ENCODE measurements at places on chromosomes 1 and 21.

GRCh38 chr1:15001317-15001915 is 152.1 kb upstream of the TMEM51 start:
- no peak for DNase-seq

GRCh38 chr1:171550050-171550449 is 64.7 kb downstream of the PRRC2C start:
- DNase-seq, result no peak

- DNase-seq, result no peak
Measured at GRCh38 chr21:40685141-40685540, 161.8 kb downstream of the DSCAM start.

- no peak for DNase-seq
Measured at GRCh38 chr1:29454616-29455380, 218.5 kb downstream of the PTPRU start.

DNA sequence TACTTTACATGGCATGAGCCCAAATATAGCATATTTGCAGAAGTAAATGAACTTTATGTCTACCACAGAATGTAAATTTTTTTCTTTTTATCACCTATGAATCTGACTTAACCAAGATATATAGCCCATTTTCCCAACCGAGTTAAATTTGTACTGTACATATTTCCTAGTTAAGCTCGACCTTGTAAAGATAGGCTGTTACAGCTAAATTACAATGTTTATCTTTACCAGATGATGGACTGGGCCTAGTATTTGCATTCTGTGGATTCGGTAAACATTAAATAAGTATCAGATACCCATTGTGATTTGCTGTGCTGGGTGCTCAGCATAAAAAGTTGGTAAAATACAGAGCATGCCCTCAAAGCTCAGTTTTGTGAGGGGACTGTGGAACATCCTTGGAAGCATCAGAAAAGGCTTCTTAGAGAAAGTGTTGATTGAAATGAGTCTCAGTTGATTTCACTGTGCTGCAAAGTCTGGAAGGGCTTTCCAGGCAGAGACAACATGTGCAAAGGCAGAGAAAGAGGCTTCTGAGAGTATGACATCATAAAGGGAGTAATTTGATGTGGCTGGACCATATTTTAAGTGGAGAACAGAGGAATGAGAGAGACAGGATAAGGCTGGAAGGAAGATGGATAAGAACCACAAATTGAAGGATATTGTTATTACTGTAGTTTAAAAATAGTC is 27.4 kb downstream of the MORC3 start:
- DNase-seq, result no peak

DNA sequence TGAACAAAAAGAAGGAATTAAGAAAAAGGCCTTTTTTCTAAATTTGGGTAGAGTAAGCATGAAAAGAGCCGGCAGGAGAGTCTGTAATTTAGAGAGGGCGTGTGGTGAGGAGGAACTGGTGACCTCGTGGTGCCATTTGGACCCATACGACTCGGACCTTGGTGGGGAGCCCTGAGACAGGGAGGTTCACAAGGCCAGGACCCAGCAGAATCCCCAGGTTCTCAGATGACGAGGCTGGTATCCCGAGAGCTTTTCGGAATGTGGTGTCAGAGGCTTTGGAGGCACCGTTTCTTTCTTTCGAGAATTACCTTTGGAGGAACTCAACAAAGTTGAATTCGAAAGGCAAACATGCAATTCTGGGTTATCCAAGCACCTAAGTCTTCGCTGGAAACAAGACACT is 34.8 kb downstream of the CLIC6 start:
- no peak for DNase-seq

DNA sequence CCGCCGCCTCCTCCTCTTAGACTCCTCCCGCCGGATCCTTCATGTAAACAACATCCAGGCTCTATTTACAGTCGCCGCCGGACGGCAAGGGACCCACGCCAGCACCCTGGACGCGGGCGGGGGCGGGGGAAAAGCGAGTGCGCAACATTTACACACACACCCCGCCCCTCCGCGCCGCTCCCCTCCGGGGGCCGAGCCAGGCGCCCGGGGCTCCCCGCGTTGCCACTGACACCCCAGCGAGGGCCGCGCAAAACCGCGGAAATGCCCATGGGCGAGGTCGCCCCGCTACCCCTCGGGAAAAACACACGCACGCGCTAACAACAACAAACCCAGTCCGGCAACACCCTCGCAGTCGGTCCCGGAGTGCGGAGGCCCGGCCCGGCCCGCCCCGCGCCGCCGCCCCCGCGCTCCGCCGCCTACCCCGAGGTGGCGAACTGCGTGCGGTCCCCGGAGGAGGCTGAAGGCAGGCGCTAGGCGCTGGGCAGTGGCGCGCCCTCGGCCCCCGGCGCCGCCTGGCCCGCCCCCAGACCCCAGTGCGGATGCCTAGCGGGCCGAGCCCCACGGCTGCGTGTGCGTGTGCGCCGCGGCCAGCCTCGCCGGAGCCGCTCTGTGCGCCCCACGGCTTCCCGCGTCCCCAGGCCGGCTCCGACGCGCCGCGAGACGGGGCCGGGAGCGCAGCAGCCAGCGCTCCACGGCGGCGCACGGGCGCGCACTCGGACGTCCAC is 81.1 kb upstream of the AK4 start:
- no peak for DNase-seq

- DNase-seq, result no peak
Measured at GRCh38 chr1:167332503-167332902, 111.8 kb downstream of the POU2F1 start.

DNA sequence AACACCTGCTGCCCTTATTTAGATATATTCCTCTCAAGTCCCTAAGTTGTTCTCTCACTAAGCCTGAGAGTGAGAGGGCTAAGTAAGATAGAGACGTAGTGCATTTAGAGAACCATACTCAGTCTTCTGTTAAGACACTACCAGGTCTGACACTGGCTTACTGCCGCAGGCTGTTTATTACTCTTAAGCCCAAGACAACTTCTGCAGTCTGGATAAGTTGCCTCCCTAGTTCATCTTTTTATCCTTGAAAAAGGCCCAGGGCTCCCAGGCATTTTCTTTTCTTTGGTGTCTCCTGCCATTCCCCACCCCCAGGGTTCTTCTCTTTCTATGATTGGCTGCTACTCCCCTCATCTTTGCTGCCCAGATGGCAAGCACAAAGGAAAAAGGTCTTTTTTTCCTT is 38.7 kb downstream of the CACHD1 start:
- no peak for DNase-seq

DNA sequence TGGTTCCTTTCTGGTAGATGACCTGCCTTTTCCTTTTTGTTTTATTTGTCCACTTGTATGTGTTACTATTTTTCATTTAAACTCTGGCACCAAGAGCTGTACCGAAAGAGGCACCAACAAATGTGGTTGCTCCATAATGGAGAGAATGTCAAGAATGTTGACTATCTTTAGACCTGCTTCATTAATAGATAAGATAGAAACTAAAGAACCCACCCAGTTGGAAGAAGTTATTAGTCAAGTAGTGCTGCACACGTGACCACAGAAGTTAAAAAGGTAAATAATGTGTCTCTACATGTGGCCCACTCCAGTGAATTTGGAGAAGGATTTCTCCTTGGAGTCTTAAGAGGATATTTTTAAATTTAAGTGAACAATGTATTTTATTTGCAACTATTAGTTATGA is 9.3 kb downstream of the ATP1A1 start:
- no peak for DNase-seq

GRCh38 chr21:31848326-31848985 is 24.4 kb upstream of the HUNK start:
- DNase-seq, result no peak

GRCh38 chr1:150979092-150980056 is 2.7 kb upstream of the ANXA9 start:
- peak; percentile 63 for DNase-seq

DNA sequence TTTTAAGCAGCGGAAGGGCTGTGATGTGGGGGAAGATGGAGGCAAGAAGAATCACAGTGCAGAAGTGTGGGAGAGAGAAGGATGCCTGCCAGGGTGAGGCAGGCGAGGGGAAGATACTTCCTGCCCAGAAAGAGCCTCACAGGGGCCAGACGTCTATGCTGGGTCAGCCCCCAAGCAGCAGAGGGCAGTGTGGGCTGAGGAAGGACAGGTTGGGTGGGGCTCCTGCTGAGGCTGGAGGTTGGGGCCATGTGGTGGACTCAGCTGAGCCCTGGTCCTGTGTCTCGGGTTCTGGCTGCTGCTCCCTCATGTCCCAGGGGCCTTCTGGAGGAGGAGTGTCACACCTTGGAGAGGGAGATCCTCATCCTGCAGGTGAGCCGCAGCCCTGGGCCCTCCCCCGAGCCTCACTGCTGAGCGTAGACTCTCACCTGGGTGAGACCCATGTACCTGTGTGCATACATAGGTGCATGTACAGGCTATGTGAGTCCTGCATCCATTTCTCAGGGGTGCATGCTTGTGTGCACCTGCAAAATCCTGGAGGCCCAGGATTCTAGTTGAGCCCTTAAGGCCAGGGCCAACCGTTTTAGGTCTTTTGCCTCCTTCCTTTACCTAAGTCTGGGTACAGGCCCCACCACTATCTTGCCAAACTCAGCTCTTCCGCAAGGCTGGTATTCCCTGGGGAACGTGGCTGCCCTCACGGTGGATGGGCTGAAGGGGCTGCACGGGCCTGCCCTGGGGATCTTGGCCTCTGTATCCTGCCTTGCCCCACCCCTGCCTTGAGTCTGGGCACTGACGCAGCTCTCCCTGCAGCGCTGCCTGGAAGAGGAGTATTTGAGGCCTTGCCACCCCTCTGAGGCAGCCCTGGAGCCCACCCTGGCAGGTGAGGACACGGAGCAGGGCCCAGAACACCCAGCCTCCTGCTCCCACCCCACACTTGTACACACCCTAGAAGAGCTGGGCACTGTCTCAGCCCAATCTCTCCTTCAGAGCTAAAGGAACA is 3.7 kb downstream of the CCDC24 start:
- no peak for DNase-seq

- DNase-seq, result no peak
Measured at GRCh38 chr1:59236721-59237545, 60.0 kb upstream of the FGGY start.

GRCh38 chr1:10980094-10980577 is 32.3 kb upstream of the TARDBP start:
- peak; percentile 30 for DNase-seq

GRCh38 chr1:219066631-219067349 is 106.9 kb upstream of the LYPLAL1 start:
- DNase-seq, result no peak
